ENCODE measurements at places on chromosomes 7 and 10. TPM values are rescaled to one million over a fixed set of nuclear protein-coding genes. Genes with fewer than 3 reads are reported as not detected.

Gene TRIL
- not detected for total RNA-seq

GRCh38 chr10:112698818-112699164 lies 251.3 kb upstream of the TCF7L2 start:
- H3K4me1 ChIP-seq: no peaks in the 10 kb centered on the region
- H3K27me3 ChIP-seq: no peaks in the 10 kb centered on the region
- no peak for DNase-seq
- H3K36me3 ChIP-seq: peaks cover 3% of the 10 kb centered on the region
- H3K4me3 ChIP-seq: no peak overlapping the region
- H3K27ac ChIP-seq: no peak overlapping the region

DNA sequence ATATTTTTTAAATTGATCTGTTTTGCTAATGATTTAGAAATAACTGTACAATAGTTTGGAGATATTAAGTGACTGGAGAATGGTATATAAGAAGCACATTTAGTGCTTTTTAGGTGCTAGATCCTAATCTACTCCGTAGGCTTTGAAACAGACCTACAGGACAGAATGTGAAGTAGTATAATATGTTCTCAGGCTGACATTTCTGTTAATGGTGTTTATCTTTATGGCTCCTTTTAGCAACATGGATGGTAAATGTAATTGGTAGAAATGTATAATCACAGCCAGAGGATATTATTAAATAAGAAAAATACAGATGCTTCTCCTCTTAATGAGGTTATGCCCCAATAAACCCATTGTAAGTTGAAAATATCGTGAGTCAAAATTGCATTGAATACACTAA lies 30.6 kb upstream of the CCDC7 start:
- no peaks in the 10 kb centered on the region for H3K4me1 ChIP-seq
- H3K27me3 ChIP-seq: no peaks in the 10 kb centered on the region

GRCh38 chr7:66078067-66078466 lies 2.4 kb downstream of the ASL start:
- no peaks in the 10 kb centered on the region for H3K36me3 ChIP-seq
- no peaks in the 10 kb centered on the region for H3K27me3 ChIP-seq
- no peak overlapping the region for H3K27ac ChIP-seq
- DNase-seq: no peak
- H3K4me1 ChIP-seq: peaks cover 10% of the 10 kb centered on the region

Gene CALML5
- not detected for total RNA-seq

- no peaks in the 10 kb centered on the region for H3K27me3 ChIP-seq
- H3K4me3 ChIP-seq: no peak overlapping the region
- peaks cover 40% of the 10 kb centered on the region for H3K36me3 ChIP-seq
- H3K27ac ChIP-seq: no peak overlapping the region
- DNase-seq: no peak
- H3K4me1 ChIP-seq: peaks cover 6% of the 10 kb centered on the region
Observed at GRCh38 chr7:885893-886625, 9.7 kb downstream of the GET4 start.

DNA sequence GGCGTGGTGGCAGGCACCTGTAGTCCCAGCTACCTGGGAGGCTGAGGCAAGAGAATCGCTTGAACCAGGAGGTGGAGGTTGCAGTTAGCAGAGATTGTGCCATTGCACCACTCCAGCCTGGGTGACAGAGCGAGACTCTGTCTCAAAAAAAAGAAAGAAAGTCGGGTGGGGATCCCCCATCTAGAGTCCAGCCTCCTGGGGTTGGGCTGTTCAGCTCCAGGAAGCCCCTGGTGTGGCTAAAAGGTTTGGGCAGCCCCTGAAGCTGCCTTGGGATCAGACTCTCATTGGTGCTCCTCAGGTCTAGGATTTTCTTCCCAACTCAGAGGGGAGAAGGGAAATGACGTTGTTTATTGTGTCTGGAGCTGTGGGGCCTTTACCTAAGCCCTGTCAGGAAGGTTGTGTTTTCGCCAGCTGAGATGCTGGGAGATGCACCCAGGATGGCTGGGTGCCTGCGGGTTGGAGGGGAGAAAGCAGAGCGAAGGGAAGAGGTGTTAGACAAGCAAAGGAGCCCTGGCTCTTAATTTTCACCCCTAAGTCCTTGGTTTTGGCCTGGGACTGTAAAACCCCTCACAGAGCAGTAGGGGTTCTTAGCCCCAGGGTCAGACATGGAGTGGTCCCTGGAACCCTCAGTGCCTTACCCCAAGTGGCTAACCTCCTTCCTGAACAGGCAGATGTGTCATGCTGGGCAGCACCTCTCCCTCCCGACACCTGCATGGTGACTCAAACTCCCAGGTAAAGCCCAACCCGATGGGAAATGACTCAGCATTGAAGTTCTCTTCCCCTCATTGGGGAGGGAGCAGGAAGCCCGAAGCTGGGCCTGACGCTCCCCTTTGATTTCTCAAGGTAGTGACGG lies 21.1 kb downstream of the PLAU start:
- no peaks in the 10 kb centered on the region for H3K36me3 ChIP-seq
- H3K4me1 ChIP-seq: peaks cover 11% of the 10 kb centered on the region
- H3K27ac ChIP-seq: no peak overlapping the region
- no peaks in the 10 kb centered on the region for H3K27me3 ChIP-seq

GRCh38 chr7:95534796-95535195 lies 49.1 kb downstream of the ASB4 start:
- no peaks in the 10 kb centered on the region for H3K4me1 ChIP-seq
- H3K27me3 ChIP-seq: no peaks in the 10 kb centered on the region
- no peak for DNase-seq
- H3K27ac ChIP-seq: no peak overlapping the region
- H3K4me3 ChIP-seq: no peak overlapping the region
- H3K36me3 ChIP-seq: no peaks in the 10 kb centered on the region

- DNase-seq: no peak
- no peak overlapping the region for H3K4me3 ChIP-seq
- H3K36me3 ChIP-seq: no peaks in the 10 kb centered on the region
- H3K4me1 ChIP-seq: no peaks in the 10 kb centered on the region
- H3K27me3 ChIP-seq: no peaks in the 10 kb centered on the region
Observed at GRCh38 chr10:30818010-30818660, 188.6 kb upstream of the LYZL2 start.

DNA sequence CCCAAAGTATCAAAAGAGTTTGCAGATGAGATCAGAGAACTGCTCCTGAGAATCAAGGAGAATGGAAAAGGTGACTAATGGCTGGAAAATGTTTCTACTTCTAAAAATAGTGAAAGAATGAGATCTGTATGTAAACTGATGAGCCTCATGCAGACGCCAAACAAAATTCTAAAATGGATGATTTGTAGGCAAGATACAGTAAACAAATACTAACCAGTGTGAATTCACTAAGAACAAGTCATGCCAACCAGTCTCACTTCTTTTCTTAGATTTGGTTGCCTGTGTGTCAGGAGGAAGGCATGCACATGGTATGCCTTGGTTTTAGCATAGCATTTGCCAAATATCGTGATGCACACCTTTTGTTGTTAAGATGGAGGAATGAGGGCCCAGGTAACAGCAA lies 94.9 kb upstream of the PIK3CG start:
- no peak overlapping the region for H3K27ac ChIP-seq
- peaks cover 6% of the 10 kb centered on the region for H3K27me3 ChIP-seq
- peaks cover 5% of the 10 kb centered on the region for H3K4me1 ChIP-seq
- no peaks in the 10 kb centered on the region for H3K36me3 ChIP-seq

Gene PLEKHA8
- total RNA-seq: 15.2 TPM
